ENCODE measurements at places on chromosomes 3 and 15.

DNA sequence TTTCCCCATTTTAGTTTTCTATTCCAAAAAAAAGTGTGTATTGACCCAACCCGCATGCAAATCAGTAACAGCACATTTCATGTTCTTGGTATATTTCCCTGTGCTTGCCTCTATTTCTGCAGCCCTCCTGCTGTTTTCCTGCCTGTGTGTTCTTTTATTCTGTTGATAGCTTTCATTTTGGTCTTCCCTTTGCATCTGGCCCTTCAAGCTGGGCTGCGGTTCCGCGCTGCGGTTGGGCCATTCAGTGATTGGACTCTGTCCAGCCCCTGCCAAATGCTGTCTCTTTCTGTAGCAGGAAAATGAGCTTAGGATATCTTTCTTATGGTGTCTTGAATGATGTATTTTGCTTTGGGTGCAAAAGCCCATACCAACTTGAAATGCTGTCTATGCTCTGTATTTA lies 49.9 kb downstream of the ZNF621 start:
- DNase-seq: no peak

GRCh38 chr3:112348943-112349342 lies 16.0 kb downstream of the CD200 start:
- no peak for DNase-seq

GRCh38 chr3:117651246-117651645 lies 941.7 kb downstream of the TUSC7 start:
- no peak for DNase-seq

GRCh38 chr3:142802891-142803290 lies 79.1 kb downstream of the TRPC1 start:
- DNase-seq: no peak

GRCh38 chr15:89115547-89115946 lies 27.3 kb downstream of the ABHD2 start:
- DNase-seq: no peak

- no peak for DNase-seq
Observed at GRCh38 chr3:147380387-147380951, 25.9 kb downstream of the ZIC4 start.

GRCh38 chr15:100463515-100463914 lies 65.2 kb downstream of the CERS3 start:
- no peak for DNase-seq

- peak; percentile 84 for DNase-seq
Observed at GRCh38 chr15:89361451-89362202, 27.0 kb upstream of the POLG start.

DNA sequence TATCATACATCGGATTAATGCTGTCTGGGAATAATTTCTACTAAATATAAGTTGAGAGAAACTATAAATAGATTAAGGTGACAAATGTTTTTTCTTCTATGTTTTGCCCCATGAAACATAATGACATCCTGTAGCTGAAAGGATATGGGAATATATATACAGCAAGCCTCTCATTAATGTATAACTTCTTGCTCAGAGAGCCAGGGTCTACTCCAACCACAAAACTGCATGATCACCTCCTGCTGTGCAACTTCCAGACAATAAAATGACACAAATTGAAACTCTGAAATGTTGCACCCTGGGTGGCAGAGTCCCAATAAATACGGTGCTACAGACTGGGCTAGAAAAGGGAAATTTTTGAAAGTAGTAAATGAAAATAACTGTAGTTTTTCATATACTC lies 571.9 kb upstream of the CBLB start:
- DNase-seq: no peak

- no peak for DNase-seq
Observed at GRCh38 chr3:105170423-105170822, 196.3 kb upstream of the ALCAM start.

GRCh38 chr3:151351648-151352047 lies 22.3 kb upstream of the P2RY13 start:
- DNase-seq: no peak

DNA sequence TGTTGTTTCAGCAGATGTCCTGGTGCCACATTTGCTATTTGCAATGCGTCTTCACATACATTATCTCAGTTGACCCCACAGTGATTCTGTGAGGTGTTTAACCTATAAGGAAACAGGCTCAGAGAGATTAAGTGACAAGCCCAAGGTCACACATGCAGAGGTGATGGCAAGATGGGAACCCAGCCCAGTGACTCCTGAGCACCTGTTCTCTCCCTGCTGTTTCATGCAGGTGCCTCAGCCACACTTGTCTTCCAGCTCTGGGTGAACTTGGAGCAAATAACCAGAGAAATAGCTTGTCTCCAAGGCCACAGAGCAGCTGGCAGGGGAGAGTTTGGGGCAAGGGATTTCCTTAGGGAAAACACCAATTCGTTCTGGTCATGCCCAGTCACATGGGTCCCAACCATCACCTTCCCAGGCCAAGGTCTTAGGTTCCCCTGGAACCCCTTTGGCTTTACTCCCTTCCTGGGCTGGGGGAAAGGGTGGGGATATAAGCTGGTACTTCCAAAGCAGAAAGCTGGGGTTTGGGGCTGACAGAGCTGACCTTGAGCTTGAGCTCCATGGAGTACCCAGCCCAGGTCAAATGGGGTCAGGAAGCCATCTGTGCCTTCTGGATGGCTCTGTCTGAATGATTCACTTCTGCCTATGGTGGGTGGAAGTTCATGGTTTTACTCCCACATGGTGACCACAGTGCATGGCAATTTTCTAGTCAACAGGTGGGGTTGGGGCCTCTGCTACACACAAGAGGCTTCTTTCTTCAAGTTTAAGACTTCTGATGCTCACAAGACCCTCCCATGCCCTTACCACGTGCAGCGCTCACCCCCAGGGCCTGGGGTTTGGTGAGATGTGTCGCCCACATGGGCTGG lies 22.4 kb downstream of the LIPC start:
- DNase-seq: no peak

- no peak for DNase-seq
Observed at GRCh38 chr3:169848741-169849140, 21.0 kb downstream of the LRRC31 start.

Measured in HTR-8/SVneo (cell line).